ENCODE measurements at places on chromosomes 1 and 21. TPM values are rescaled to one million over a fixed set of nuclear protein-coding genes. Genes with fewer than 3 reads are reported as not detected.
A peak's percentile ranks its signal among the peaks of the same experiment; 100 is the strongest.

BMP8B gene
- total RNA-seq = 0.47 TPM

SPATA17 gene
- total RNA-seq = not detected

NHLH2 gene
- total RNA-seq = not detected

TTC4 gene
- 26.3 TPM for total RNA-seq

ATF6 gene
- 16.8 TPM for total RNA-seq

SLC25A34 gene
- 0.82 TPM for total RNA-seq

SLC2A5 gene
- not detected for total RNA-seq

DNA sequence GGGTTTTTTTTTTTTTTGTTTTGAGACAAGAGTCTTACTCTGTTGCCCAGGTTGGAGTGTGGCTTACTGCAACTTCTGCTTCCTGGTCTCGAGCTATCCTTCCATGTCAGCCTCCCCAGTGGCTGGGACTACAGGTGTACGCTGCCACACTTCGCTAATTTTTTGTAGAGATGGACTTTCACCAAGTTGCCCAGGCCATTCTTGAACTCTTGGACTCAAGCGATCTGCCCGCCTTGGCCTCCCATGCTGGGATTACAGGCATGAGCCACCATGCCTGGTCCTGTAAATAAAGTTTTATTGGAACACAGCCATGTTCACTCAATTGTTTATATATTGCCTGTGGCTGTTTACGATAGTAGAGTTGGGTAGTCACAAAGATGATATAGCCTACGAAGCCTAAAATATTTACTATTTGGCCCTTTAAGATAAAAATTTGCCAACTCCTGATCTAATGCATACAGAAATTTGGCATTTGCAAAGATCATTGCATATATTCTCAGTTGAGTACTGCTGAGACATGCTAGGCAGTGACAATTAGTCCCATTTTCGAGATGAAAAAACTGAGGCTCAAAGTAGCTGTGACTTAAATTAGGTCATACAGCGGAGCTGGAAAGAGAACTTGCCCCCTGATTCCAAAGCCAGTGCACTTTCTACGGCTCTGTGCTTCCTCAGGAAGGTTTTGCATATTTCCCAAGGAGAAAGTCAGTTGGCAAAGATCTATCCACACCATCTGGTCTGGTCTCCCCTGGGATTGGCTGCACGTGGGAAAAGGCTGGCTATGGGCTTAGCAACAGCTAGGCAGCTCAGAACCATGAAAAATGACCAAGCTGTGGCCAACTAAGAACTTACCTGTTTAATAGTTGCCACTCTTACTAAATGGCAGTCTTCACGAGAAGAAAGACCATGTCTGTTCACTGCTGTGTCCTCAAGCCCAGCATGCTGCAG is 19.4 kb downstream of the MECR start:
- DNase-seq = no peak
- H3K4me1 ChIP-seq = no peaks in the 10 kb centered on the region
- no peak overlapping the region for H3K4me3 ChIP-seq
- peaks cover 16% of the 10 kb centered on the region for H3K36me3 ChIP-seq

GRCh38 chr1:183937611-183938010 is 99.9 kb downstream of the COLGALT2 start:
- peaks cover 3% of the 10 kb centered on the region for H3K4me1 ChIP-seq
- H3K36me3 ChIP-seq = no peaks in the 10 kb centered on the region
- H3K27me3 ChIP-seq = no peaks in the 10 kb centered on the region

DNA sequence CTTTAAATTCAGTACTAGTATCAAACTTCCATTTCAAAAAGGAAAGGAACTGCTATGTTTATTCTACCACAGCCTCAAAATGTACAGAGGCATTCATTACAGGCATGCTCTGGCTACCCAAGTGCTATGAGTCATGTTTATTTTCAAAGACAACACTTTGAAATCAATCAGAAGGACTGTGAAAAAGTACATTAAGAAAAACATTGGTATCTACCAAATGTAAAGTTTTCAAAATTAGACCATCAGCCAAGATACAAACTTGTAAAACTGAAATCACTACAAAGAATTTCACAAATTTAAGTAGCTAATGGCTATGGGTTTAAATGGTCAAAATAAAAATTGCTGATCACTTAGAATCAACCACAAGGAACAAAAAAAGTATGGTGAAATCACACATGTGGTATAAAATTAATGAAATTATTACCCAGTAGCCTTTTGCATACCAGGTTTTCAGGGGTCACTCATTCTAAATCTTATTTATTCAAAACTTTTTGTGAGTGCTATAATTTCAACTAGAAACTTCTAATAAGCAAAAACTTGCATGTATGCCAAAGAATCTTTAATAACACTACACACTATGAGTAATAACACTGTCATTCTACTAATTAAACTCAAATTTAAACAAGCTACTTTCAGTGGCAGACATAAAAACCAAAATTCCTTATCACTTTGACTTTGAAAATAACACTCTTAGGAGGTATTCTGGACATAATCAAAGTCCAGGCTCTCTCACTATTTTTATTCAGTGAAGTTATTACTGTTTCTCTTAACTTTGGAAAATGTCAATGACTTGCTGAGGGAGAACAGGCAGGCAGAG is 49.2 kb downstream of the ENAH start:
- H3K4me3 ChIP-seq = no peak overlapping the region
- H3K4me1 ChIP-seq = no peaks in the 10 kb centered on the region
- H3K27me3 ChIP-seq = peaks cover 9% of the 10 kb centered on the region
- H3K36me3 ChIP-seq = no peaks in the 10 kb centered on the region
- DNase-seq = no peak
- H3K27ac ChIP-seq = no peak overlapping the region

DNA sequence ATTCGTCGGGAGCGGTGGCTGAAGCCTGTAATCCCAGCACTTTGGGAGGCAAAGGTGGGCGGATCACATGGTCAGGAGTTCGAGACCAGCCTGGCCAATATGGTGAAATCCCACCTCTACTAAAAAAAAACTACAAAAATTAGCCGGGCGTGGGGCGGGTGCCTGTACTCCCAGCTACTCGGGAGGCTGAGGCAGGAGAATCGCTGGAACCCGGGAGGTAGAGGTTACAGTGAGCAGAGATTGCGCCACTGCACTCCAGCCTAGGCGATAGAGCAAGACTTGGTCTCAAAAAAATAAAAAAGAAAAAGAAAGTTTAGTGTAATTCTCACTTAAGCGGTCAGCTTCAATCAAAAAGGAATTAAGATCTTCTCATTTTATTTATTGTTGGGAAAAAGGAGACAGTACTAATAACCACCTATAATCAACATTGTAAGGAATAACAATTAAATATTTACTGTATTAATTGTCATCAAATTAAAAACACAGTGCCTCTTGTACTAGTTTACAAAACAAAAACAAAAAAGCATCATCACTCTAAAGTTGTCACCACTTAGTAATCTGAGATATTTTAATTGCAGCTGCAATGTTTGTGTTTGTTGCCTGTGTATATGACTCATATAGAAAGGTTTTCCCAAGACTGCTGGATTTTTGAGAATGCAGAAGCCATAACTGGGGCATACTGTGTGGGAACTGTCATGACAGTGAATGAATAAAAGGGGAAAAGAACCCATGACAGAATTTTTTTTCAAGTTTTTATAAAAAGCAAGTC is 3.7 kb downstream of the FBXO42 start:
- H3K36me3 ChIP-seq = peaks cover 4% of the 10 kb centered on the region
- no peaks in the 10 kb centered on the region for H3K27me3 ChIP-seq
- H3K27ac ChIP-seq = no peak overlapping the region

DNA sequence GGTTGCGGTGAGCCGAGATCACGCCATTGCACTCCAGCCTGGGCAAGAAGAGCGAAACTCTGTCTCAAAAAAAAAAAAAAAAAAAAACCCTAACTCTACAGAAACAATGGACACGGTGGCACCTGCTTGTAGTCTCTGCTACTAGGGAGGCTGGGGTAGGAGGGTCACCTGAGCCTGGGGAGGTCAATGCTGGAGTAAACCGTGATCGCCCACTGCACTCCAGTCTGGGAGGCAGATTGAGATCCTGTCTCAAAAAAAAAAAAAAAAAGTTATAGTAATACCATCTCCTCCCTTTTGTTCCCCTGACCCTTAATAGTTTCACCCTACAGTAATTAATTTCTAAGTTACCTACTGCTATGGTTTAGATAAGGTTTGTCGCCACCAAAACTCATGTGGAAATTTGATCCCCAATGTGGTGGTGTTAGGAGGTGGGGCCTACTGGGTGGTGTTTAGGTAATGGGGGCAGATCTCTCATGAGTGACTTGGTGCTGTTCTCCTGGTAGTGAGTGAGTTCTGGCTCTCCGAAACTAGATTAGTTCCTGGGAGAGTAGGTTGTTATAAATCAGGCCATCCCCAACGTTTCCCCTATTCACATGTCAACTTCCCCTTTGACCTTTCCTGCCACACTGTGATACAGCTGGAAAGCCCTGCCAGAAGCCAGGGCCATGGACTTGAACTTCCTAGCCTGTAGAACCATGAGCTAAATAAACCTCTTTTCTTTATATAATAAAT is 9.8 kb downstream of the FBXO42 start:
- peaks cover 6% of the 10 kb centered on the region for H3K36me3 ChIP-seq
- no peak overlapping the region for H3K4me3 ChIP-seq
- DNase-seq = no peak
- H3K4me1 ChIP-seq = peaks cover 1% of the 10 kb centered on the region
- no peak overlapping the region for H3K27ac ChIP-seq

DNA sequence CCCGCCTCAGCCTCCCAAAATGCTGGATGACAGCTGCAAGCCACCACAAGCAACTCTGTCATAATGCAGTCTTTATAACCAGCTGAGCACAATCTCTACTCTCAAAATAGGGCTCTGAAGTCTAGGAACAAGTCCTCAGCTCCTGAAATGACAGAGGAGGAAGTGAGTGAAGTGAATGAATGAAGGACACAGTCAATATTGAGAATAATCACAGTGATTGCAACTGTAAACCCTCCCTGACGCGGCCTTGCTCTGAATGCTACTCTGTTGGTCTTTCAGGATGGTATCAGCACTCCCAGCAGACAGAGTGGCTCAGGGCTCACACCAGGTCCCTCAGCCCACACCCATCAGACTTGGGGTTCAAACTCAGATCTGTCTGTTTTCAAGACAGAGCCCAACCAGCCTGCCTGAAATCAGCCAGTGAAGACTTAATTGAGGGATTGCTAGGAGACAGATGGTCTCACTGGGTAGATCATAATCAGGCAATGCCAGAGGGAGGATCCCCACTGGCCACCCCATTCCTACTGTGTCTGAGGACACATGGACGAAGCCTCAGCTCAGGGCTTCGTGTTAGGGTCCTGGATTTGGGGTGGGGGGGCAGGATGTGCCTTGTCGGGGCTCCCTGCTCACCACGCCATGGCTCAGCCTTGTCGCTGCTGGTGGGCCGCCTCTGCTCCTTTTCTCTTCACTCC is 20.9 kb downstream of the RNF187 start:
- no peak for DNase-seq
- H3K27ac ChIP-seq = no peak overlapping the region
- peaks cover 25% of the 10 kb centered on the region for H3K27me3 ChIP-seq
- no peak overlapping the region for H3K4me3 ChIP-seq
- H3K4me1 ChIP-seq = peaks cover 18% of the 10 kb centered on the region
- H3K36me3 ChIP-seq = no peaks in the 10 kb centered on the region

DNA sequence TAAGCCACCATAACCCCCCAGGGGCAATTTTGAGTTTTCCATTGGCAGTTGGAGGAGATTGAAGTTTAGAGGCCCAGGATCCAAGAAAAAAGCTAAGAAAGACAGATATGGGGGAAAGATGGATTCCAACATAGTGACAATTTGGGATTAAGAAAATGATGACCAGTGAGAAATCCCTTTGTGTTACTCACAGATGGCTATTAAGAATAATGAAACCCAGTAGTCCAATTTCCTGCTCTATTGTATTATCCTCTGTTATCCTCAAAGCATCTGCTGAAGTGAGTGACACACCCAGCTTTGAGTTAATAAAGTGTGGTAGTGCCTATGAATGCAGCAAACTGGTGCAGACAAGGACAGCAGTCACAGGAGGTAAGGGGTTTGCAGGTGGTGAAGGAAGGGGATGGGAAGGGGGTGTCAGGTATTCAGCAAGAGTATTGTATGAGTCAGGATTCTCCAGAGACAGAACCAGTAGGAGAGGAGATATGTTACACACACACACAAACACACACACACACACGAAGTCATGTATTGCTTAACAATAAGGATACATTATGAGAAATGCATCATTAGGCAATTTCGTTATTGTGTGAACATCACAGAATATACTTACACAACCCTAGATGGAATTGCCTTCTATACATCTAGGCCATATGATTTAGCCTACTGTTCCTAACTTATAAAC is 112.4 kb upstream of the VANGL1 start:
- no peaks in the 10 kb centered on the region for H3K36me3 ChIP-seq
- H3K4me1 ChIP-seq = no peaks in the 10 kb centered on the region
- no peak for DNase-seq
- H3K4me3 ChIP-seq = no peak overlapping the region
- no peak overlapping the region for H3K27ac ChIP-seq
- H3K27me3 ChIP-seq = peaks cover 3% of the 10 kb centered on the region

GRCh38 chr1:37575692-37576091 is 19.0 kb downstream of the DNALI1 start:
- H3K27ac ChIP-seq = peak overlapping the region; percentile 64
- H3K4me1 ChIP-seq = peaks cover 62% of the 10 kb centered on the region
- H3K36me3 ChIP-seq = peaks cover 69% of the 10 kb centered on the region
- no peak overlapping the region for H3K4me3 ChIP-seq

DNA sequence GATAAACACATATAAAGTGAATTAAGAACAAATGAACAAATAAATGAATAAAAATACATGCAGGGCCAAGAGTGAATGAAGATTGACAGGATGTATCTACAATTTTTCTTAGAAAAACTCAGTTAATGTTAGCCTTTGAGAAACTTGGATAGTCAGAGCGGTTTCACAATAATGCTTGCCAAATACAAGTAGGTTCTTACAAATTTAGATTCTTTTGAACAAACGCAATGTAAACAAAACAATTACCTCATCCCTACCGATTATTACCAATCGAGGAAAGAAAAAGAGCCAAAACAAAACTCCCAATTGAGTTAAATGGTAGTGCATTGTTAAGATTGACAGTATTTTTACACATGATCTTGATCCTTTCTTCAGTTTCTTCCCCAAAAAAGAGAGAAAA is 176.9 kb upstream of the DEPDC1 start:
- H3K4me1 ChIP-seq = no peaks in the 10 kb centered on the region
- no peak overlapping the region for H3K27ac ChIP-seq
- H3K36me3 ChIP-seq = no peaks in the 10 kb centered on the region
- H3K4me3 ChIP-seq = no peak overlapping the region

GRCh38 chr1:156165083-156165482 is 11.7 kb downstream of the SEMA4A start:
- no peaks in the 10 kb centered on the region for H3K27me3 ChIP-seq
- no peak overlapping the region for H3K27ac ChIP-seq
- no peak for DNase-seq

Measured in activated CD8-positive, alpha-beta memory T cell treated with anti-CD3 and anti-CD28 coated beads, Interleukin-2, amount 10 ng/mL, durations not matched to agents 7 days and 5 days (primary cell).